ENCODE measurements at places on chromosomes 16 and 17.

GRCh38 chr17:7684851-7685532, 2.3 kb downstream of the TP53 start:
- DNase-seq: peak; percentile 23

GRCh38 chr17:60817192-60817591, 139.5 kb downstream of the BCAS3 start:
- DNase-seq: no peak

- no peak for DNase-seq
Measured at GRCh38 chr16:12868169-12868568, 33.2 kb upstream of the SHISA9 start.

GRCh38 chr17:20935740-20936139, 107.1 kb downstream of the USP22 start:
- no peak for DNase-seq

DNA sequence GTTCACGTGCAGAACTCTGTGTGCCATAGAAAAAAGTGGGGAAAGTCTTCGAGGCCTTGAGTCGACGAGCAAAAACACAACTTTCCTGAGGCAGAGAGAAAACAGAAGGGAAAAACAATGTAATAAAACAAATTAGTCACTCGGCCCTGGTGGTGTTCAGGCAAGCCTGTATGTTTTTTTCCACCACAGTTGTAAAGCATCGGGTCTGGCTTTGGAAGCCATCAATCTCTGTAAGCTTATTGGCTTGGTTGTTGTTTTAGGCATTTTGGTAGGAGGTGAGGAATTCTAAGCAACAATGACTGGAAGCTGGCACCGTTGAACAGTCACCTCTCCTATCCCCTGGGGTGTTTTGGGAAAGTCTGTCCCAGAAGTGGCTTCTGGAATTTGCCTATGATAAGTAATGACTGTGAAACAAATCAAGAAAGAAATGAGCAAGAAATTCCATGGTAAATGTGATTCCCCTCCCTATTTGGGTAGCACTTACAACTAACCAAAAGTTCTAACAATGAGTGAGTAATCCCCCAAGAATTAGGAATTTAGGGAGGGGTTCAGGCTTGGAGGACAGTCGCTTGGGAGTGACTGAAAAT, 2.8 kb downstream of the CDH13 start:
- no peak for DNase-seq

GRCh38 chr16:26816266-26816665, 250.5 kb upstream of the C16orf82 start:
- no peak for DNase-seq

- no peak for DNase-seq
Measured at GRCh38 chr17:19759568-19760549, 11.8 kb upstream of the ALDH3A1 start.

DNA sequence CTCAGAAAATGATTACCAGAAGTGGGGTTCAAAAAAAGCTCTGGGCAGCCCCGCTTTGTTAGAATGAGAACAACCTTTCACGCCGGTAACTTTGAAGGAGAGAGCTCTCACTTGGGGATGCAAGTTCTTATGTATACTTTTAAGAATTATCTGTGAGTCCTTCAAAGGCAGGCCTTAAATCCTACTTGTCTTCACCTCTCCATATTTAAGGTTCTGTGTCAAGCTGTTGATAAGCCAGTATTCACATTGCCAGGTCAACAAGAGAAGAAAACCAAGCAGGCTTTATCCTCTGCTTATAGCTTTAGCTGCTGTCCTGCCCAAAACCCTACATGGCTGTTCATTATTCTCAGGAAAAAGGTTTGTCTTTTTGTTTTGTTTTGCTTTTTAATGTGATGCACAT, 42.9 kb downstream of the CDRT4 start:
- no peak for DNase-seq

- DNase-seq: no peak
Measured at GRCh38 chr17:44155488-44155887, 13.8 kb downstream of the HROB start.

GRCh38 chr17:43713494-43714162, 45.0 kb downstream of the SOST start:
- DNase-seq: peak; percentile 78

DNA sequence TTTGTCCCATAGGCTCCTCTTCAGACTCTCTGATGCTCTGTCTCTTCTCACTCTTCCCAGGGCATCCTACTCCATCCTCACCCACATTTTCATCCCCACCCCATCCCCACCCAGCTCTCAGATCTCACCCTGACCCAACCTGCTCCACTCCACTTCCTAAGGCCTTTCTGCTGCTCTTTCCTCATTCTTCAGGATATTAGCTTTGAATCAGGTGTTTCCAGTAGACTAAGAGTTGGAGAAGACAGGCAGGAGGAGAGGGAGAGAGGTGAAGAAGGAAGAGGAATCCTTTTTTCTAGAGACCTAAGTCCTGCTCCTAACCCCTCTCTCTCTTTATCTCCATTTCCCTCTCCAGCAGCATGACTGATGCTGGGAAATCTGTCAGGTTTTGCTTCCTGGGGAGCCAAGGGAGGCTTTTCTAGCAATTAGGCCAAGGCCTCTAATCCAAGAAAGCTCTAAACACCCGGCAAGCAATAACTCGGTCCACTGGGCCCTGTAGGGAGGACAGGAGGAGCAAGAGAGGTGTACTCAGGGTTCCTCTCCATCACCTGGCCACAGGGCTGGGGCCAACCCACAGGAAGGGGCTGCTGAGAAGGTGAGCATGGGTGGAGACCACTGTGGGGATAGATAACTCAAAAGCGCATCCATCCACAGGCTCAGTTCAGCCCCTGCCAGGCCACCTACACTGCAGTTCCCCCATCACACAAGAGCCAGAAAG, 133.3 kb downstream of the TMEM132E start:
- no peak for DNase-seq

GRCh38 chr16:49837688-49838410, 18.1 kb downstream of the ZNF423 start:
- DNase-seq: no peak

Data from right kidney (tissue), 9 donors.